Body of pancreas (tissue), 4 donors: ENCODE measurements at places on chromosomes 2 and 18. TPM values are rescaled to one million over a fixed set of nuclear protein-coding genes. Genes with fewer than 3 reads are reported as not detected.

The SPOPL gene
- total RNA-seq, result 9.9 TPM

DNA sequence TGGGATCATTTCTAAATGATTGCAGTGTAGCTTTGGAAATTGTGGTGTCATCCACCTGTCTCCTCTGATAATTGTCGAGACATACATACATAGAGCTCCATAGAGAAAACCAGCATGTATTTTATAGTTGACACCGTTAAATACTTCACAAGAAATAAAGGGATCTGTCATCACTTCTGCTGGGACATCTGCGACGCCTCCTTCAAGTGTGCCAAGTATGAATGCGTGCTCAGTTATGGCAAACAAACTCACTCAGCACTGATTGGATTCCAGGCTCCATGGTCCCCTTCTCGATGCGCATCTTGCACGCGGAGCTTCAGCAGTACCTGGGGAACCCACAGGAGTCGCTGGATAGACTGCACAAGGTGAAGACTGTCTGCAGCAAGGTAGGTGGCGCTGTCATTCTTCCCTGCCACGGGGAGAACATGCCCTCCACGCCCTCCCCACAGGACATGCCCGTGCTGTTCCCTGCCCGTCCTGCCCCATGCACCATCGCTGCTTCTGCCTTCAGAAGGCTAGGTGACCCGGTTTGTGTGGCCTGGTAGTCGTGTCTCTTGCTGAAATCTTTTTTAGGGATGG, 64.1 kb downstream of the TRAPPC12 start:
- DNase-seq, result no peak

DNA sequence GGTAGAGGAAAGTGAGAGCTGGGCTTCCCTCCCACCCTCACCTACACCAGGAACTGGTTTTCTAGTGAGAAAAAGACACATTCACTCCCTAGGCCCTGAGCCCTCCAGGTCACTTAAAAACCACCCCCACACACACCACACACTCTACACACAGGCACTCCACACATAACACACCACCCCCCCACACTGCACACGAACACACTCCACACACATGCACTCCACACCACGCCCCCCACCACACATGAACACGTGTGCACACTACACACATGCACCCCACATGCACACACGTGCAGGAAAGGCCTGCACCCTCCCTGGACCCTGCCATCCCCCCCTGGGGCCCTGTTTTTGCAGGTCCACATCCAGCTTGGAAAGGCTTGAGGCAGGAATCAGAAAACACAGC, 67.6 kb downstream of the RALBP1 start:
- DNase-seq, result no peak

- no peak for DNase-seq
Observed at GRCh38 chr18:63100630-63101055, 218.9 kb downstream of the BCL2 start.

DNA sequence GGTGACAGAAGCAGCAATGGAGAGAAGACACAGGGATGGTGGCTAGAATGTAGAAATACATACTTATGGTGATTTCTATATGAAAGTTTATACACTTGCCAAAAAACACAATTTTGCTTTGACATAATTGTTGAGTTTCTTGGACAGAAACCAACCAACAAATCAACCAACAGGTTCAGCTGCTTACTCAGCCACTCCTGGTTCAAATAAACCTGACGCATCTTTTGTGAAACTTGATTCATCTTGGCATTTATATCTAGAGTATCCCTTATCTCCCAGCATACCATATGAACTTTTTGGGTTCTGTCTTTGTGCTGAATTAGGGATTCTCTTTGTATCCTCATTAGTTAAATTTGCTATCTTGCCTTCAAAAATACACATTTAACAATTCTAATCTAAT, 54.1 kb upstream of the ERBB4 start:
- no peak for DNase-seq
